ENCODE measurements at places on chromosomes 11 and 22.

DNA sequence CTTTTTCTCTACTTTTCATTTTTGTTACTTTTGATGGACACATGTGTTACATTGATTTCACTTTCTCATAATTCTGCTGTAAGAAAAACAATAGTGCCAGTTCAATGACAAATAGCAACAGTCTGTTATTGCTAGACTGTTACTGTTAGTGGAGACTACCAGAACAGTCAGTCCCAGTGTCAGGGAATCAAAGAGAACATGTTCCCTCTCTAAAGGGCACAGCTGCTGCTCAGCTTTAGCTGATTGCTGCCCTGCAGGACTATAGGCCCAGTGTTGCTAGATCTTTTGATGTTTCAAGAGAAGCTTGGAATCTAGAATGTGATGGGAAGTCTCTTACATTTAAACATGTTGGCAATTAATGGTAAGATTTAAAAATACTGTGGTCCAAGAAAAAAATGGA, 3.4 kb downstream of the BIRC3 start:
- no peak for DNase-seq

DNA sequence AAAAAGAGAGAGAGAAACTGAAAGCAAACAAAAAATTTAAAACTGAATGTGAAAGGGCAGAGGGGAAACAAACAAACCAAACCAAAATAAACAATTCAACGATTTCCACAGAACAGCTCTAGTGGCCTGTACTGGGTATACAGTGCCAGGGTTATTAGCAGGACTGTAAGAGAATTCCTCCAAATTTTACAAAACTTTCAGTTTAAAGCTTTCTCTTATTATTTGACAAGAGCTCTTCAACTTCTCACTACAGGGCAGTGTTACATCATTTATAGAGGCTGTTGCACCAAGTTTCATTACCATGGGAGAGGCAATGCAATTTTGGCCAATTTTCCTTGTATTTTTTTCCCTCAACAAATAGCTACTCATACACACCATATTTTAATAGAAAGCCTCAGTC, 44.3 kb upstream of the CLPB start:
- no peak for DNase-seq

DNA sequence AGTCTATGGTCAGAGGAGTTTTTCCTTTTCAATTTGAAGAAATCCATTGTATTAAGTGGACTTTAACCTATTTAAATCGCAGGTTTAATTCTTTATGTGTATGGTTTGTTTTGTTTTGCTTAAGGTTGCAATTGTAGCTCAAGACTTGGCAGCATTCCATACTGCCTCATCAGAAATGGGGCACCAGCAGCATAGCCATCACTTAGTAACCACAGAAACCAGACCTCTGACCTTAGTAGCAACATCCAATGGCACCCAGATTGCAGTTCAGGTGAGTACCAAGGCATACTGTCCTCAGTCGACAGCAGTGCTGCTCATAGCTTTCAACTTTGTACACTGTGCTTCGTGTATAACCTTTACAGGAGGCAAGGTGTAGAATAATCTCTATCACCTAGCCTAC, 48.4 kb upstream of the WEE1 start:
- no peak for DNase-seq

- no peak for DNase-seq
Observed at GRCh38 chr11:13964771-13965074, 2.2 kb downstream of the SPON1 start.

GRCh38 chr11:3964056-3964455, 108.6 kb downstream of the STIM1 start:
- no peak for DNase-seq

GRCh38 chr11:7057641-7058040, 31.2 kb upstream of the RBMXL2 start:
- DNase-seq: no peak

DNA sequence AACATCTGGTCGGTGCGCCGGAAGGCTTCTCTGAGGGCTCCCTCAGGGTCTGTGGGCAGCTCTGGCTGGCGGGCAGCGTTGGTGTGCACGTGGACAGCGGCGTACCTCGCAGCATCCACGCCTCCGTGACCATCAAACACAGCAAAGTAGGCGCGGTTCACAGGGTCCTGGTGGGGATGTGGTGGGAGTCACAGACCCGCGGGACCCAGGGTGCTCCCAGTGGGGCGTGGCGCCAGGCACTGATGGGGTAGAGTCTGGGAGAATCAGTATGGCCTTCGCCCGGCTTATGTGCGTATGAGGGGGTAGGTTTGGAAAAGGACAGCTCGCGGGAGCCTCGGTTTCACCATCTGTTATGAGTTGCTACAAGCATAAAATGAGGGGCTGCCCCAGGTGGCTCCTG, 19.2 kb downstream of the PPM1F start:
- no peak for DNase-seq
